ENCODE measurements at places on chromosomes 3 and 15.

DNA sequence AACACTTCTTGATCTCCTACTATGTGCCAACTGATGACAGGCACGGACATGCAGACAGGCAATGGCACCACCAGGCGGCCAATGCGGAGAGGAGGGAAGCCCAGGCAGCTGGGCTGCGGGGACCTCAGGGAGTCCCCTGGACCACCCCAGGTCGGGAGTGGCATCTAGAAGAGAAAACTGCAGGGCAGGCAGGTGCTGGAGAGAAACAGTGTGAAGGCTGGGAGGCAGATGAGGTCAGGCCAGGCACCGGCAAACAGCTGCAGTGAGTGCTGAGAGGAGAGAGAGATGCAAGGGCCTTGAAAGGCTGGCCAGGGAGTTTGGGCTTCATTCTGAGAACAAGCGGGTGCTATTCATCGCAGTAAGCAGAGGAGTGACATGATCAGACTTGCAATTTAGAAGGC, 29.1 kb downstream of the SLC6A1 start:
- DNase-seq: no peak

- DNase-seq: no peak
These were observed 1.4 kb downstream of the CA12 start for GRCh38 chr15:63380151-63380807.

- DNase-seq: no peak
These were observed 41.3 kb downstream of the ST6GAL1 start for GRCh38 chr3:186971578-186971977.

DNA sequence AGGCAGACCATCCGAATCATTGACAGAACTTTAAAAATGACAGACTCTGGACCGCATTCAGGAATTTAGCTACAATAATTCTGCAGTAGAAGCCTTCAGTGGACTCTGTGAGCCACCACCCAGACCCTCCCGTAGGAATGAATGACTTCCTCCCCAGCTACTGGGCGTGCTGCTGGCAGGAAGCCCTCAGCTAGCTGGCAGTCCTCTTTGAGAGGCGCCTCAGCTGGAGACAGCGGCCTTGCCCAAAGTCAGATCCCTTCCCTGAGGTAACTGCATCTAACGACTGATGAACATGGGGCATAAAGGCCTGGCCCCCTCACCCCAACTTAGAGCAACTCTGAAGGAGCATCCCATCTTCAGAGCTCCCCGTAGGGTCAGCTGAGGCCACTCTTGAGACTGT, 25.8 kb downstream of the CRABP1 start:
- no peak for DNase-seq

GRCh38 chr3:5191555-5192304, 4.2 kb downstream of the EDEM1 start:
- DNase-seq: no peak

DNA sequence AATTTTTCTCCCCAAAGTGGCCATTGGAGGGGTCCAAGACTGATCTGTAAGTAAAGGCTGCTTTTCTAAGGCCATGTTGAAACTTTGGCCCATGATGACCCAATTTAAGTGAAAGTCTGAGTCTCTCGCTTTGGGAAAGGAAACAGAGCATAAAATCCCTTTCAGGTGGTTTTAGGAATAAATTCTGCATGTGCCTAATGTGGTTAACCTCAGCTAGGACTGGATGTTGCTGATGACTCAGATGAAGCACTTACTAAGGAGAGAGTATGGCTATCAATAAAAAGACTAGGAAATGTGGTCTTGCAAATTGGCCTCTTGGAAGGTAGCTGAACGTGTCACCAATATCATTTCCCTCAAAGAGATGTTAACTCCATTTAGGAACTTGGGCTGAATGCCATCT, 458.5 kb downstream of the AGBL1 start:
- no peak for DNase-seq

DNA sequence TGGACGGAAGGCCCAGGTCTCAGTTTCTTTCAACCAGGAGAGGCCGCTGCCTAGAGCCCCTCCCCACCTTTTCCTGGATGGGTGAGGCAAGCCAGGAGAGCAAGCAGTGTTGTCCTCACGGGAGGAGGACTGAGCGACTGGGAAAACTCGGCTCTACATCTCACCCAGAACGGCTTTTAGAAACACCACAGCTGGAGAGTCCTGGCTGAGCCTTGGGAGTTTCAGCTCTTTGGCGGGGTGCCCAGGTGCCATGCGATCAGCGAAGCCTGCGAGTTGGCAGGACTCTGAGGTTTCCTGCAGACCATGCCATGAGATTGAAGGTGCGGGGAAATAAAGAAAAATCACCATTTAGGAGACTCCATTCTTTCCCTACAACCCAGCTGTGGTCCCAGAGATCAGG, 26.0 kb downstream of the PPCDC start:
- DNase-seq: no peak

DNA sequence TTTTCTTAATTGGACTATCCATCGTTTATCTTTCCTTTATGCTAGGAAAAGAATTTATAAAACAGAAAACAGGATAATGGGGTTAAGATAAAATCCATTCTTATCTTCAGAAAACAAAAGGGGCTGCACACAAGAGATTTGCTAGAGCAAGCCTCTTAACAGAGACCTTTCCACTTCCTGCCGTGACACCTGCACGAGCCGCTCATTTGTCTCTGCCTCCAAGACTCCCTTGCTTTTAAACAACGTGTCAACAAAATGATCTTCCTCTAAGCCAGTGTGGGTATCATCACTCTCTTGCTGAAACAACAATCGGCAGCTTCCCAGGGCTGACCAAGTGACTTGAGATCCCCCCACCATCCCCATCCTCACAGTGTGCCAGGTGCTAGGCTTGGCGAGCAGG, 33.1 kb downstream of the GABRB3 start:
- no peak for DNase-seq

GRCh38 chr3:191502583-191502982, 41.6 kb downstream of the PYDC2 start:
- DNase-seq: no peak

DNA sequence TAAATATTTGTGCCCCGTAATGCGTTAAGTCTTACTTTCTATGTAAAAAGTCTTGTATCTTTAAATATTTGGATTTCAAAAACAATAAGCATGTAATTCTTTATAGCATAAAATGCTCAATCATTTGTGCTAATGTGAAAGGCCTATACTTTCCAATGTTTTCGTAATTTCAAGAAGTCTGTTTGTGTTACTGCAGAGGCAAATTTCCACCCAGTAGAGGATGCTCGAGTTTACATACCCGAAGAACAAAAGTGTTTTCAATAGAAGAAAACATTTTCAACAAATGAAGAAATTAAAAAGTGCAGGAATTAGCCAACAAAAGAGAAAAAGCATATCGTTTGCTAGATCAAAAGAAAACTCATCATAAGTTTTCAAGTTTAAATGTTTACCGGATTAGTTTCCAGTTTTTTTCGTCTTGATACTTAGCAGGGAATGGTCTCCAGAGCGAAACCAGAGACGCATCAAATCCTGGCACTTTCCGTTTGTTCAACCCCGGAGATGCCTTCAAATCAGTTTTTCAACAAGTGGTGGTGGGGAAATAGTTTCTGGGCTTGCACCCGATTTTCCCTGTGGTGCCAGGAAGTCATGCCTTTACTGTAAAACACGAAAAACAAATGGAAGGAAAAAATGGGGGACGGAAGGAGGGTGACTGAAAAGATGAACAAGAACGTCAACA, 1.0 kb downstream of the CGGBP1 start:
- DNase-seq: no peak

GRCh38 chr15:67192185-67192820, 62.2 kb downstream of the AAGAB start:
- DNase-seq: no peak

GRCh38 chr15:49718846-49719245, 98.0 kb downstream of the DTWD1 start:
- no peak for DNase-seq

- no peak for DNase-seq
These were observed 1.4 kb upstream of the AP4E1 start for GRCh38 chr15:50906954-50907600.

- DNase-seq: no peak
These were observed 748 bp downstream of the CCNL1 start for GRCh38 chr3:157159037-157159761.

DNA sequence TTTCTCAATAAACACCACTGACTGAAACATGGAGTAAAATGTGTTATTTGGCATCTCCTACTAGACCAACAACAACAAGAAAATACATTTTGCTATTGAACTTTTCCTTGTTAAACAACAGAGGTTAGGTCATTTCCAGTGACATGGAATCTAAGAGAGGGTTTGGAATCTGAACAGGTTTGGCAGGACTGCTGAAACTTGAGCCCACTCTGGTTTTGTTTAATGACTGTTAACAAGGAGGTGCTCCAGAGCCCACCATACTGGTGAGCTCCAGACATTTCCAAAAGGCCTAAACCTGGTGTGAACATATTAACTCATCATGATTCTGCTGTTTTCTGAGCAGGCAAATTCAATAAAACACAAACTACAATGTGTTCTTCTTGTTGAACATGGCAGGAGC, 330.7 kb upstream of the TRIM42 start:
- DNase-seq: no peak

GRCh38 chr3:179147514-179147872, 664 bp upstream of the PIK3CA start:
- no peak for DNase-seq

GRCh38 chr3:60754617-60755016, 496.6 kb downstream of the FHIT start:
- no peak for DNase-seq

GRCh38 chr15:43107751-43108150, 1.9 kb upstream of the UBR1 start:
- DNase-seq: no peak

DNA sequence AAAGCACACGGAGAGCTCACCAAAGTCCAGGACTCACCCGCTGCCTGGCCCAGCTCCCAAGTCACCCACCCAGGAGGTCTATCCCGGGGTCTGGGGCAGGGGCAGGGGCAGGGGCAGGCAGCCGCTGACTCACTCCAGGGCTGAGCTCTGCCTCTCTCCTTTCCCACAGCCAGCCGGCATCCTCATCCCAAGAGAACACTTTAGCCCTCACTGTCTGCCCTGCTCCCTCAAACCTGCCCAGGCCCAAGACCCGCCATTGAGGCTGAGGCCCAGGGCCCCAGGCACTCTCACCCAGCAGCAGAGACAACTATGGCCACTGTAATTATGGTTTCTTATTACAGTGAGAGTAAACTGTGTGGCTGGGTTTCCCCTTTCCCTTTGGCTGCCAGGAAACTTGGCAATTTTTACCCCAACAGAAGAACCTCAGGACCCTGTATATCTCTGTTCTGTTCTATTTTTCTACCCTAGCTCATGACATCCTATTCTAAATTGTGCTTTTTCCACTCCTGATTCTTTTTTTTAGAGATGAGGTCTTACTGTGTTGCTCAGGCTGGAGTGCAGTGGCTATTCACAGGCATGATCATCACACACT, 53.0 kb downstream of the IQSEC1 start:
- no peak for DNase-seq

- DNase-seq: no peak
These were observed 405.9 kb downstream of the ROBO1 start for GRCh38 chr3:79361748-79362378.

DNA sequence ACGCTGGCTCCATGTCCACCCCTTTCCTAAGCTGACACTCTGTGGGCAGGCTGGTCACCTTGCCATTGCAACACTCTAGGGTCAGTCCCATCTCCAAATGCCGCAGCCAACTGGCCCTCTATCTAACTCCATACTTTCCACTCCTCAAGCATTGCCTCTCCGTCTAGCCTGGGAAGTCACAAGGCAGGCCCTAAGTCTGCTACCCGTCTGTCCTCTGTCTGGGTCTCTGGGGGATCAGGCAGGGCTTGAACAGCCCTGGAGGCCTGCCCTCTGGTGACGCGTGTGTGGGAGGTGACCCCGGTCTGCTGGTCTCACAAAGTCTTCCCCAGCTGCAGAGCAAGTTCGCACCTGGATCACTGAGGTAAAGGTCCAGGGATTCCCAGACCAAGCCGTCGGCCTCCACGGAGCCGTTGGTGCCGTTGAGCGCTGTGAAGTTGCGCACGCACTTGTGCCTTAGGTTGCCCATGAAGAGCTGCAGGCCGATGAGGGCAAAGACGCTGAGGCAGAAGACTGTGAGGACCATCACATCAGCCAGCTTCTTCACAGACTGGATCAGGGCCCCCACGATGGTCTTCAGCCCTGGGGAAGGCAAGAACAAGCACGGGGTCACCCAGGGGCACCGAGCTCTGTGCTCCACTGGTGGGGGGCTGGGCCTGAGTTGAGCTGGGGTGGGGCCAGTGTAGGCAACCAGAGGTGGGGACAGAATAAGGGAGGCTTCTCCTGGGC, 39.9 kb downstream of the SCN5A start:
- DNase-seq: no peak

DNA sequence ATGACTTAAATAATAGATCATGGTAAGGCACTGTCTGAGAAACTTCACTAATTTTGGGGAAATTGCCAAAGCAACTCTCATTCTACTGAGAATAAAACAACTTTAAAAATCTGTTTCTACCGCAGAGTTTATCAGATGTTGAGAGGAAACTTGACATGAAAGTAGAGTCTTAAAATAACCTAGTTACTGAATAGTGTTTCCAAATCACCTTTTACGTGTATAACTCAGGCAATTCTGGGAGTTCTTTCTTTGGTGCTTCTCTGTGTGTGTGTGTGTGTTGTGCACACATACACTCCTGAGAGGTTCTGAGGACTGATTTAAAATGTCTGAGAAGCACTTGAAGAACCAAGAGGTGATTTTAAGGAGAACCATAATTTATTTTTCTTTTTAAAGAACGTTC, 236.6 kb downstream of the SV2B start:
- no peak for DNase-seq

GRCh38 chr3:62870321-62870720, 4.9 kb downstream of the CADPS start:
- DNase-seq: no peak

DNA sequence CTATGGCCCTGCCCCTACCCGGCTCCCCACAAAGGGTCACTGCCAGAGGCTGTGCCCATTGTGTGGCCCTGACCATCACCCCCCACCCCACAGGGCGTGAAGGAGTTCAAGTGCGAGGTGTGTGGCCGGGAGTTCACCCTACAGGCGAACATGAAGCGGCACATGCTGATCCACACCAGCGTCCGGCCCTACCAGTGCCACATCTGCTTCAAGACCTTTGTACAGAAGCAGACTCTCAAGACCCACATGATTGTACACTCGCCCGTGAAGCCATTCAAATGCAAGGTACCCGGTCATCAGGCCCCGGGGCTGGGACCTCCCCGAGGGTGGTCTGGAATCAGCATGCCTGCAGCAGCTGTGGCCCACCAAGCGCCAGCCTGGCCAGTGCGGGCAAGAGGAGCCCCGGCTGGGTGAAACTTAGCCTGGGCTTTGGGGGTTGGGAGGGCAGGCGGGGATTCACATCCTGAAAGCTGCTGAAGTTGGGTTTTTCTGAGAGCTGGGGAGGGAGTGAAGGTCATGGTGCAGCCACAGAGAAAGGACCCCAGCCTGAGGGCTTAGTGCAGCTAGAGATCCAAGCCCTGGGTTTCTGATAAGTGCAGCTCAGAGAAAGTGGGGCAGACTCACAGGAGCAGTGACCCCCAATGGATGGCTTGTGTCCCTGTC, 29.2 kb downstream of the IDH2 start:
- no peak for DNase-seq

GRCh38 chr3:183265834-183266417, 12.9 kb downstream of the B3GNT5 start:
- DNase-seq: no peak

- no peak for DNase-seq
These were observed 20.3 kb downstream of the PLXNB1 start for GRCh38 chr3:48409291-48410201.

GRCh38 chr3:32814361-32814760, 3.4 kb upstream of the TRIM71 start:
- DNase-seq: no peak

- DNase-seq: no peak
These were observed 77.7 kb downstream of the OCA2 start for GRCh38 chr15:28021281-28022039.

Data from GM04503 (cell line).